ENCODE measurements at places on chromosomes 5 and 9.

DNA sequence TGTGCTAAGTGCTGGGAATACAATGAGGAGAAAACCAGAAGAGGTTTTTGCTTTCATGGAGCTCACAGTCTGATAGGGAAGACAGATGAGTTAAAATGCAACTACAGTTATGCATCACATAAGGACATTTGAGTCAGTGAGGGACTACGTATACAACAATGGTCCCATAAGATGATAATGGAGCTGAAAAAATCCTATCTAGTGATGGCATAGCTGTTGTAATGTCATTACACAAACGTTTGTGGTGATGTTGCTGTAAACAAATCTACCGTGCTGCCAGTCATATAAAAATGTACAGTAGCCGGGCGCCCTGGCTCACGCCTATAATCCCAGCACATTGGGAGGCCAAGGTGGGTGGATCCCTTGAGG, 110.1 kb upstream of the RAD23B start:
- DNase-seq = no peak

GRCh38 chr5:142911170-142911569, 141.0 kb downstream of the ARHGAP26 start:
- no peak for DNase-seq

DNA sequence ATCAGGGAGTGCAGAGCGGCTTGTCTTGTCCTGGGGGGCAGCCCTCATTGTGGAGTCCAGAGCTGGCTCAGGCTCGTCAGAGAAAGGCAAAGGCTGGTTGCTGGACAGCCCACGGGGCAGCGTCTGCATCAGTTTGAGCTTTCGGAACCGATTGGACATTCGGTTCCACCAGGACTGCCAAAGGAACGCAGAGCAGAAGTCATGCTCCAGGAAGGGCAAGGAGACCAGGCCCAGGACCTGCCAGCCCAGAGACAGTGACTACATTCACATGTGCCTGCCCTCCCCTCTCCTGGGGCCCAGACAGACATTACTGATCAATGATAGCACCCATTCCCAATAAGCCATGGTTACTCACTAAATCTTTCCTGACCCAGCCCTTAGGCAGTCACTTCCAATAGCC, 18.1 kb downstream of the ANKS6 start:
- DNase-seq = no peak

- DNase-seq = no peak
Measured at GRCh38 chr5:14309878-14310531, 166.9 kb downstream of the TRIO start.

- DNase-seq = peak; percentile 62
Measured at GRCh38 chr5:126377424-126377823, 45.8 kb upstream of the GRAMD2B start.
